ENCODE measurements at places on chromosomes 16 and 17.

DNA sequence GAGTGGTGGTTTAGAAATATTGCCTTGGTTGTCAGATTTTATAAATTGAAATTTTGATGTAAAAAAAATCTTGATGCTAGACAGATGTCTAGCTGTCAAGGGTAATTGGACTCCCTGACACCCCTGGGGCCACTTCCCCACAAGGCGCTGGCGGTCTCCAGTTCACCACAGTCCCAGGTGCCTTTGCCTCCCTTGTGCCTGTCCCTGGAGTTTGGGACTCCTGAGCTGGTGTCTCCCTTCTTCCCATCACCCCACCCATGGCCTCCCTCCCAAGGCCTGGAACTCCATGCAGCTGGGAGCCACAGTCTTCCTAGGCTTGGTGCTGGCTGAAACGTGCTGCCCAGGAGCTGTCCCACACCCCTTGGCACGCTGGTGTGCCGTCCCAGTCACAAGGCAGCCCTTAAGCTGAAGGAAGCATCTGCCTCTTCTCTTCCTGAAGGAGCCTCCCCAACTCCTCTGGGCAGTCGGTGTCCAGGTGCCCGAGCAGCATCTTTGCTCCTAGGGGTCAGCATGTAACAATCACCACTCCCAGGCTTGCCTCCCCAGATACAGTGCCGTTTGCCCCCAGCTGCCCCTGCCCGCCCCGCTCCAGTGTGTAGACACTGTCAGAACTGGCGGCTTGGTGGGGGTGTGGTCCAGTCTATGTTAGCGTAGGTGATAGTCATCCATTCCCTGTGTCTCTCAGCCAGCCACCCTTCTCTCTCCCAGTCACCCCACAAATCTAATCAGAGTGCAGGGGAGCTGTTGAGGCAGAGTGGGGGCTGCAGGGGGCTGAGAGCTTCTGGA, 26.2 kb downstream of the POLR3E start:
- no peak for DNase-seq

GRCh38 chr17:71440513-71440912, 680.3 kb upstream of the SOX9 start:
- no peak for DNase-seq

DNA sequence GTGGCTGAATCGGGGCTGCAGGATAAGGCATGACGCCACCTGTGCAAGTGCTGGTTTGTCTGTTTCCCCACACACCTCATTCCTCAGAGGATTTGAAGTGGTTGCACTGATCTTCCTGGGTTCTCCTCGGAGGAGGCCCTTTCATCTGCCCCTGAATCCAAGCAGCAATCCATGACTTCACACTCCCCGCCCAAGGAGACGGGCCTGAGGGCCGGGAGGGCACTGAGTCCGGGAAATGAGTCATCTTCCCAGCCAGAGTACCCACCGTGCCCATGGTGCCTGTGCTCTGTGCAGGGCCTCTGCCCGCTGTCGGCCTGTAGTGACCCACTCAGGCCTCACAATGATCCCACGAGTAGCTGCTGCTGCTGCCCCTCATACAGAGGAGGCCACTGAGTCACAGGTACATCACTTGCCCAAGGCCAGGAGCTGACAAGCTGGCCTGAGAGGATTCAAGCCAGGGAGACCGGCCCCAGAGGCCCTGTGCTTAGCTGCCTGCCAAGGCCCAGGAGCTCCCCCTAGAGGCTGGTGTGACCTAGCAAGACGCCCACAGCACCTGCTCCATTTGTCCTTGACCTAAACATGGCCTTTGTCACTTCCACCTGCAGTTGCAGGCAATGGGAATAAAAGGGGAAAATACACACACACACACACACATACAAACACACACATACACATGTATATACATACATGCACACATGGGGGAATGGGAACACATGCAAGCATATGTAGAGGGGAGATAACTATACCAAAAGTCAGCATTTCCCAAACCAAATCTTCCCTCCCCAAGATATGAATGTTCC, 240.0 kb downstream of the C16orf95 start:
- DNase-seq, result no peak

GRCh38 chr16:285146-286055, 2.4 kb downstream of the PDIA2 start:
- DNase-seq, result no peak

GRCh38 chr16:57802341-57803133, at the start of gene KIFC3:
Gene KIFC3, minus strand, starts transcription at chr16:57802491. Its CDS starts 4,248 bp downstream, at chr16:57798243.
- DNase-seq, result peak; percentile 55

- DNase-seq, result peak; percentile 66
These were observed 11.8 kb downstream of the GNAO1 start for GRCh38 chr16:56203052-56203451.

DNA sequence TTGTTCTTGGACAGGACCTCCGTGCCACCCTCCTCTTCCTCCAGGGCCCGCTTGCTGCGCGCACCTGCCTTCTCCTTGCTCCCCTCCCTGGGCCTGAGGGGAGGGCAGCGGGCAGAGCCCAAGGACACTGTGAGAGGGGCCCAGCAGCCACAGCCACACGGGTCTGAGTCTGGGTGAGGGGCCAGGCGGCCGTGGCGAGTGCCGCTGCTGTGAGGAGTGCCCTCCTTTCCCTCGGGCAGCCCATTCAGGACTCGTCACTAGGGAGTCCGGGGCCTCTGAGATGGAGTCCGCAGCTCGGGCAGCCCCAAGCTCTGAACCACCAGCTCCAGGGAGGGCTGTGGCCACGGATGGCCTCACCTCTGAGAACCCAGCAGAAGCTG, 5.6 kb downstream of the DUS1L start:
- peak; percentile 21 for DNase-seq

GRCh38 chr16:29825145-29826044, 5.1 kb downstream of the MVP start:
- DNase-seq, result peak; percentile 37

GRCh38 chr17:55641676-55642081, 81.0 kb downstream of the TMEM100 start:
- DNase-seq, result peak; percentile 5

DNA sequence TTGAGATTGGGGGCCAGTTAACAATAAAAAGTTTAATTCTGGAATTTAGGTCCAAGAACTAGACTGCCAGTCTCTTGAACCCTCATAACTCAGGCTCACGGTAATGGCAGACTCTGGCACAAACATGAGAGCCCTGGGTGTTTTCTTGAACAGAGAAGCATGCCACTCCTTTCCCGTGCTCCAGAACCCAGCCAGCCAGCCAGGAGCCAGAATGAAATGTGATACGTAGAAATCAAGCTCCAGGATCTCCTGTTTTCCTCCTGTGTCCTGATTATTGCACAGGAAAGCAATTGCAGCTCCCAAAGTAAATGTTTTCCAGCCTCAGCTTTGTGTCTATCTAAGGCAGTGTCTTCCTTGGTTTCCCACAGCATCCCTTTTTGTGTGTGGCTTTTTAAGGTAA, 46.2 kb upstream of the NOL11 start:
- no peak for DNase-seq

GRCh38 chr17:2797637-2798036, 1.4 kb downstream of the RAP1GAP2 start:
- no peak for DNase-seq

- DNase-seq, result no peak
These were observed 35.0 kb downstream of the ITGB3 start for GRCh38 chr17:47288531-47289116.

GRCh38 chr16:77989846-77990245, 32.5 kb upstream of the CLEC3A start:
- no peak for DNase-seq

- DNase-seq, result no peak
These were observed 109.3 kb downstream of the IRX3 start for GRCh38 chr16:54177052-54177861.

GRCh38 chr16:69166221-69166833, 20.6 kb upstream of the SNTB2 start:
- peak; percentile 70 for DNase-seq

- no peak for DNase-seq
These were observed 53.1 kb upstream of the TANGO6 start for GRCh38 chr16:68790130-68790761.

DNA sequence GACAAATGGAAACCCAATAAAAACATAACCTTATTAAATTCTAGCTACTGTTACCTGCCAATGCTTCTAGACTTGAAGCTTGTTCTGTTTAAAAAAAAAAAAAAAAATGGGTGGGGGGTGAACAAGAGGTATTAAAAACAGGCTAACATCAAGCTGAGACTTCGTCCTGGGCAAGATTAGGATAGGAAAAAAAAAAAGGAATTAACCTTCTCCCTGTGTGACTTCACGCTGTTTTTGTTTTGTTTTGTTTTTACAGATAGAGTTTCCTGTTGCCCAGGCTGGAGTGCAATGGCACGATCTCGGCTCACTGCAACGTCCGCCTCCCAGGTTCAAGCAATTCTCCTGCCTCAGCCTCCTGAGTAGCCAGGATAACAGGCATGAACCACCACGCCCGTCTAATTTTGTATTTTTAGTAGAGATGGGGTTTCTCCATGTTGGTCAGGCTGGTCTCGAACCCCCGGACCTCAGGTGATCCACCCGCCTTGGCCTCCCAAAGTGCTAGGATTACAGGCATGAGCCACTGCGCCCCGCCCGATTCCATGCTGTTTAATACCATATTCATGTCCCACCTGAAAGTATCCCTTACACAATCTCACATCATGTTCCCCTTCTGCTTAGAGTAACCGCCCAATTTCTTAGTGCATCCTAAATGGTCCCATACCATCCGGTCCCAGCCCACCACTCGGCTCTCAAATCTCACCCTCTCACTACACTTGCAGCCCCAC, 2.2 kb downstream of the USP31 start:
- no peak for DNase-seq

GRCh38 chr17:44314869-44315661, 6.7 kb downstream of the RUNDC3A start:
- DNase-seq, result peak; percentile 37

DNA sequence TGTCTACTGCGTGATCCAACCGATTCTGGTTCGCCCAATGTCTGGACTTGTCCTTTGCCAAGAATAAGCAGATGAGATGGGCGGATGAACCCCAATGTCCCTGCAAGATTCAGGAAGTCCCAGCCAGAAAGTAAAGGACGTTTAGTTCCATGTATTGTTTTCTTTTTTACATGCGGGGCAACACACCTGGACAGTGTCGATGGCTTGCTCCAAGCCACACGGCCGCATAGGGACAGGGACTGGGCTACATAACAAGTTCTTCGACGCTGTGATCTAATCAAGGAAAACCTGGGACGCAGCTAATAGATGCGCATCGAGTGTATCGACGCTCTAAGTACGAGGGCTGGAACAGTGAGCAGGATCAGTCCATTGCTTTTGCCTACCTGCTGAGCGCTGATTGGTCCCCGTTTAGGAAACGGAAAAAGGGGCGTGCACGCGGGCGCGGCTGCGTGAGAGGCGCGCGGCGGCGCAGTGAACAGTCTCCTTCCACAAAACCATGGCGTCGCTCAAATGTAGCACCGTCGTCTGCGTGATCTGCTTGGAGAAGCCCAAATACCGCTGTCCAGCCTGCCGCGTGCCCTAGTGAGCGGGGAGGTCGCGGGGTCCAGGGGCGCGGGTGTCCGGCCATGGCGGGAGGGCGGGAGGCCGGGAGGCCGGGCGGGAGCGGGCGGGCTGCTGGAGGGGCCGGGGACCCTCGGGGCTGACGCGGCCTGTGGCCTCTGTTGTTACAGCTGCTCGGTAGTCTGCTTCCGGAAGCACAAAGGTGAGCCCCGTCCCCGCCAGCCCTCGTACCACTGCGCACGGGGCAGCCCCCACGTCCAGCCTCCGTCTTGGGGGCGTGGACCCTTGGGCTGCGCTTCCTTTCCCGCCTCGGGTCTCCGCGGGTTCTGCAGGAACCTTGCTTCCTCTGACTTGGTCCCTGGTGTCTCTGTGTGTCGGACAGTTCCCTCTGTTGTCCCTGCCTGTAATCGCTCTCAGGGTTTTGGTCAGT, at the start of gene ZNHIT3:
Gene ZNHIT3 (plus strand): TSS at position 478 of the 991 bp plus-strand sequence. CDS start 19 bp downstream, at position 497.
- peak; percentile 91 for DNase-seq

- no peak for DNase-seq
These were observed 1.4 kb downstream of the LIG3 start for GRCh38 chr17:34981538-34982241.

GRCh38 chr17:81082177-81083073, 47.5 kb downstream of the BAIAP2 start:
- no peak for DNase-seq

DNA sequence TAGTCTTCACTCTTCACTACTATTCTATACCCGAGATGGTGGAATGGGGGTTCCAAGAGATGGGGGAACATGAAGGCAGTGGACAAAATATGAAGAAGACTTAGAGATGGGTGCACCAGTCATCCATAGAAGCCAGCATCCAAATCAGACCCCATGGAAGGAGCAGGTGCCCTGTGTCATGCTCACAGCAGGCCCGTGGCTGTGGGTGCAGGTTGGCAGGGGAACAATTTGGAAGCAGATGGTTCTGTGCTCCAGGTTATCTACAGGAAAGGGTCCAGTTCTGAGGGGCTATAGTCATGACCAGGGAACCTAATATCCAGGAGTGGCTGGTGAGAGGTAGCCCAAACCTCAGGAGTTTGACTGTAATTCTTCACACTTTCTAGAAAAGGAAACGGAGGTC, 9.6 kb upstream of the LPCAT2 start:
- no peak for DNase-seq

DNA sequence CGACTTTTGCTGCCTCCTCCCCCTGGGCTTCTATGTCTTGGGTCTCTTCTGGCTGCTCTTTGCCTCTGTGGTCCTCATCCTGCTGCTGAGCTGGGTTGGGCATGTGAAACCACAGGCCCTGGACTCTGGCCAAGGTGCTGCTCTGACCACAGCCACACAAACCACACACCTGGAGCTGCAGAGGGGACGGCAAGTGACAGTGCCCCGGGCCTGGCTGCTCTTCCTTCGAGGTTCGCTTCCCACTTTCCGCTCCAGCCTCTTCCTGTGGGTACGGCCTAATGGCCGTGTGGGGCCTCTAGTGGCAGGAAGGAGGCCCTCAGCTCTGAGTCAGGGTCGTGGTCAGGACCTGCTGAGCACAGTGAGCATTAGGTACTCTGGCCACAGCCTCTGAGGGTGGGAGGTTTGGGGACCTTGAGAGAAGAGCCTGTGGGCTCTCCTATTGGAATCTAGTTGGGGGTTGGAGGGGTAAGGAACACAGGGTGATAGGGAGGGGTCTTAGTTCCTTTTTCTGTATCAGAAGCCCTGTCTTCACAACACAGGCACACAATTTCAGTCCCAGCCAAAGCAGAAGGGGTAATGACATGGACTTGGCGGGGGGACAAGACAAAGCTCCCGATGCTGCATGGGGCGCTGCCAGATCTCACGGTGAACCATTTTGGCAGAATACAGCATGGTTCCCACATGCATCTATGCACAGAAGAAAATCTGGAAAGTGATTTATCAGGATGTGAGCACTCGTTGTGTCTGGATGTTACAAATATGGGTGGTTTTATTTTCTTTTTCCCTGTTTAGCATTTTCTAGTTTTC, 2.3 kb downstream of the GP1BA start:
- peak; percentile 23 for DNase-seq

GRCh38 chr17:74217037-74217730, 3.8 kb downstream of the TTYH2 start:
- no peak for DNase-seq
